ENCODE measurements at places on chromosomes 4 and X.

DNA sequence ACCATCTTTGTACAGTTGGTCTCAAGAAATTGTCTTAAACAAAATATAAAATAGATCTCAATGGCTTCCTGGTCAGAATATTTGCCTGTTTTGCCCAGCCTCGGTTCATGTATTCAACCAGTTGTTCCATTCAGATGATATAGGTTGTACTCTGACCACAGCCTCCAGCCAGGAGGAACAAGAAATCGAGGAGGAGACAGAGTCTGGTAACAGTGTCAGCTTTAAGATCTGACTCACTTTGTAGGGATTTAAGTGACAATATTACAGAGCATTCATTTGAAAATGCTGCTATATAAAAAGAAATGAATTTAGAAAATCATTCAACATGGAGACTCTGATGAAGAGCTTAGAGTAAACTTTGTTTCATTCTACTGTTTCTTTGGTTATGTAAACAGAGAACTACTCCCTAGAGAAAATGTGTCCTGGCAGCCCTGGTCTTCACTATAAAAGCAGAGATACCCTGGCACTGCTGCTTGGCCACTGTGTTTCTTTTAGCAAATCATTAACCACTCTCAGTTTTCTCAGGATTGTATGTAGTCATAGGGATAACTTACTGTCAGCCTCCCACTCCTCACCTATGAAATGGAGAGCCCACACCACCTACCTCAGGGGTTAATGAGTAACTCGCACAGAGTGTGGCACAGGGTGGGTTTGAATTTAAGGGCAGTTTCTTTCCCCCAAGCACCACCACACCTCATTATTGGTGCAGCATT is 53.5 kb downstream of the PAGE2 start:
- no peak for DNase-seq

DNA sequence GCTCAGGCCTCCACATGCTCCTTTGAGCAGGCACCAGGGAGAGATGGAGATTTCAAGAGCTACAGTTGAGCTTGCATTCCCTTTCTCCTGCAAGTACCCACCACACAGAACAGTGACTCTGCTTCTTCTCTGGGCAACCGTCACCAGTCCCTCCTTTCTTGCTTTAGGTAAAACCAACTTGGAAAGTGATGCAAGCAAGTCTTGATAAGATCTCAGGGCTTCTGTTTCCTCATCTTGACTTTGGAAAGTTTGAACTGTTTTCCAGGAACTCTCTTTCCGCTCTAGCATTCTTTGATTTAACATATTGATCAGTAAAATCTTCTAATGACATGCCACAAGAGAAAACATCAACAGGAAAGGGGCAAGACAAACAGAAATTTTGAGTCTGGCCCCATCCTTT is 73.7 kb downstream of the USP46 start:
- DNase-seq: no peak

DNA sequence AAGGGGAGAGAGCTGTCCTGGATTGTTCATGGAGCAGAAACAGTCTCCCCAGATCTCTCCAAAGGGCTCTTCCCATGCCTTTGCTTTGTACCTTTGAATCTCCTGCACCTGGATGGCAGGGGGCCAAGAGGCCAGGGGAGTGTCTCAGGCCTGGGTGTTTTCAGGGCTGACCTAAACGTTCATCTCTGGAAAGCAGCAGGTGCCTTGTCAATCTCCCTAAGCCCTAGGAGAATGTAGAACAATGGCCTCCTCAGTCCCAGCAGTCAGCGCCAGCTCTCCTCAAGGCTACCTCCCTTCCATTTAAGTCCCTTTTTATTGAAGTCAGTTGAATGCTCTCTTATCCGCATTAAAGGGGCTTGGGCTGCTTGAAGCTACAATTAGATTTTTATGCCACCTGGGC is 31.2 kb upstream of the NSUN7 start:
- no peak for DNase-seq

DNA sequence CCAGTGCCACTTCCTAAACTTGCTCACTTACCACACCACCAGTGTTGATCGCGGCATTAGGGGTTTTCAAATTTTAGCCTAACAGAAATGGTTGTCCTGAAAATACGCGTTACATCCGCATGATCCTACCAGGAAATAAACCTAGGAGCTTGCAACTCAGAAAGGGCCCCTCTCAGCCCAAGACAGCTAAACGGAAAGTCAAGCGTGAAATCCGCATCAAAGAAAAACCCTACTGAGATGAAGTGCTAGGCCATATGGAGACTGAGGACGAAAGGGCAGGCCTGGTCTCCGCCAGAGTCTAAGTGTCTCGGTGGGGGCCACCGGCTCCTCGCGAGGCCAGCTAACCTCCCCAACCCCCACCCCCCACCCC is 626 bp downstream of the YTHDC1 start:
- no peak for DNase-seq

DNA sequence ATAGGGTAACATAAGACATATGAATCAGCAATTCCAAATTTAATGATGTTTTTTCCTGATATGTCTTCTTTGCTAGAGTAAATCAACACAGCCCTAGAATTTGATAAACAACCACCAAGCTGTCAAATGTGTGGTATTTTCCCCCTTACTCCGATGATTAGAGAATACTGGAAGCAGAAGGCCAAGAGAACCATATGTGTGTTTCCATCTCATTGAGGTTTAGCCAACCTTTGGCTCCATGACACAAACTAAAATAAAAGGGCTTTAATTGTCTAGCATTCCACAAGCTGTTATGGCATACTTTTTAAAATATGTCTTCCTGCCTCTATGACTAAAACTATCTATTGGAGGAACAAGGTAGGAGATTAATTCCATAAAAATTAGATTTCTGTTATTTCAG is 1222.4 kb upstream of the AGA start:
- no peak for DNase-seq

DNA sequence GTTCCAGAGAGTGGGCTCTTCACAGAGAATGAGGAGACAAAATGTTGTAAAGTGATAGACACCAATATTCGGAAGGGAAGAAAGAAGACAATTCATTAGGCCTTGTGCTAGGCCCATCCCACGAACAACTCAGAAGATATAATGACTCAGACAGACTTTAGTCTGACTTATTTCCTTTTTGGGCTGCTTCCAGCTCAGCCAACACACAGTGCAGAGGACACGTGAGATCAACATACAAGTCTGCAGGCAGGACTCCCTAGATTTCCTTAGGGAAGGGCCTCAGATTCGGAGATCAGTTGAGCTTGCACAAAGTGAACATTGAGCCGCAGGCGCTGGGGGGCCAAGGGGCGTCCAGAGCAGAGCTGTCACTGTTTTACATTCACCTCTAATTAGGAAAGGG is 290.7 kb upstream of the TENM3 start:
- DNase-seq: no peak

- no peak for DNase-seq
Observed at GRCh38 chrX:747176-747575, 116.6 kb downstream of the SHOX start.

DNA sequence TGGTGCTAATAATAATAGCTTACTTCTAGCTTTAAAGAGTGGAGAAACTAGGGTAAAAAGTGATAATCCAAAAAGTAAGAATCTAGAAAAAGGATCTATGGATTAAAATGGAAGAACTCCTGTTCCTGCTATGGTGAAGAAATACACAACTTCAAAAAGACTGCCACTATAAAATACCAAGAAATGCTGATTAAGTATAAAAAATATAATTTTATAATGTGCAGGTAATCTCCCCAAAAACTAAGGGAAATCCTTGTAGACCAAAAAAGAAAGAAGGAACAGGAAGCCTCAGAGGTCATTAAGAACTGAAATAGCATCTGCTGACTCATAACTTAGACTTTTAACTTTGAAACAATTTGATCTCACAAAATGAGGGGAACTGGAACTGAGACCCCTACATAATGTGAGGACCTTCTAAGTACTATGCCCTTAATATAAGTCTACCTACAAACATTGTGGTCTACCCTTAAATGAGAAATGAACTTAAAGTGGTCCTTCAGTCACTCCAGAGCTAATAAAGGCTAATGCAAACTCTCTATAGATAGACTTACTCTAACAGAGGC is 50.6 kb upstream of the SRPX start:
- no peak for DNase-seq

GRCh38 chrX:24610516-24610915 is 36.6 kb downstream of the PCYT1B start:
- no peak for DNase-seq

DNA sequence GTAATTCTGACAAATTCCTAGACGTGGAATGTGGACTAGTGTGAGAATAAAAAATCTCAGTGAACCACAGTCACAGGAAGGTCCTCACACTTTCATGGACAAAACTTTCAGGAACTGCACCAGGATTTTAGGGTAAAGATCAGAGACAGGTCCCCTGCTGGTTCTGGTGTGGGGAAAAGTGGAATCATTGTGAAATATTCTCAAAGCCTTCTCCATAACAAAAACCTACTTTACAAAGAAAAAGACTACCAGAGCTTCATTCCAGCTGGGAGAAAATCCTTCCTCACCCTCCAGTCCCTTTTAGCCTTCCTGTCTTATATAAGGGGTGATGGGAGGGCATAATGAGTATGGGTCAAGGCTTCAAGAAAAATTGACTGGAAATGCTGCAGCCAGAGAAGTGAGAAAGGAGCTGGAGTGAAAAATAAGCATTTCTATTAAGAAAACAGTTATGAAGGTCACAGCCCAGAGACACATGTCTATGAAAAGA is 325.8 kb downstream of the ARAP2 start:
- no peak for DNase-seq

DNA sequence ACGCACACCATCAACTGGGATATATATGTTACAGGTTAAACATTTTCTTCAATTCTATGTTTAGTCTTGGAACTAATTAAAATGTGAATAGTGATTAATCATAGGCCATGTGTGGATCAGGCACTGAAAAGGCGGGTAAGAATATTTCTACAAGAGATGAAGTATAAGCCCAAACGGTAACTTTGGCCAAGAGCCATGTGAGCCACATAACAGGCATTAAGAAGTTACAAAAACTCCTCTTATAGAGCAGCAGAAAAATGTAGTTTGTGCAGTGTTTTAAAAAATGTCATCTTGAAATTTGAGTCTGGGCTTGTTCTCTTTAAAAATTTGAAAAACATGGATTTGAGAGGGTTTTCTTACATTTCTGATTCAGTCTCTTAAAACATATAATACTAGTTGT is 521.8 kb upstream of the DIPK2B start:
- no peak for DNase-seq

Data from activated naive CD4-positive, alpha-beta T cell (primary cell).